ENCODE measurements at places on chromosomes 2 and 18.

- DNase-seq, result peak; percentile 37
These were observed 20.9 kb upstream of the DNMT3A start for GRCh38 chr2:25362434-25363145.

DNA sequence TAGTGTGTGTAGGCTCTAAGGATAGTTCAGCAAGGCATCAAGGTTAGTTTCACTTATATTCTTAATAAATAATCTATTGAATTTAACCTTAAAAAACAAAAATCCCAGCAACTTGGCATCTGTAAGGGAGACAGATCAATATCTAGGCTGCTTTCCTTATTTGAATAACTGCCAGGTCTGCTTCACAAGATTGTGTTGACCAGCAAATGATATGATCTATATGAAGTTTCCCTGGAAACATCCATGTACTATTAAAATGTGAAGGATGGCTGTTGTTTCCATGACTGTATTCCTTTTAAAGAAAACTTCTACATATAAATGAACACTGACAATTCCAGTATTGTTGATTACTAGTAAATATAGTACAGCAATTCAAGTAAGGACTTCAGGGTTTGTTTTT, 109.4 kb downstream of the SPTBN1 start:
- no peak for DNase-seq

DNA sequence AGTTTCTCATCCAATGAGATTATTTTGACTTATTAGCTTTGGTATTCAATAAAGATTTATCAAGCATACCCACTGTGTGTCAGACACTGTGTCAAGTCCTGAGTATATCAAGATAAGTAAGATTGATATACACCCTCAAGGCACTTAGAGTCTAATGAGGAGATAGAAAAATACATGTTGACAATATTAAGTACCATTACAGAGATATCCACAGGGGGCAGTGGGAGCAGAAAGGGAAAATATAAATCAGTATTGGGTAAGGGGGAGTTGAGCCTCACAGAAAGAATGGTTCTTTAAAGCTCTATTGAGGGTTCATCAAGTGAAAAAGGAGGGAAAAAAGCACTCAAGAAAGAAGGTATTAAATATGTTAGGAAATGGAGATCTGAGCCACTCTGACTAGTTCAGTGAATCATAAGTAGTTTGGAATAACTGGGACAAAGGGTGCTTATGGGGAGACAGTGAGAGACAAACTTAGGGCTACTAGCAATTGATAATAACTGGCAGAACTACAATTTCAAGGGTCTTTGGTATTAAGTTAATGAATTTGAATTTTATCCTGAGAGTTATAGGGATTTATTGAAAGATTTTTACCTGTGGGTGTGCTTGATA, 45.5 kb upstream of the SLC8A1 start:
- DNase-seq, result no peak

DNA sequence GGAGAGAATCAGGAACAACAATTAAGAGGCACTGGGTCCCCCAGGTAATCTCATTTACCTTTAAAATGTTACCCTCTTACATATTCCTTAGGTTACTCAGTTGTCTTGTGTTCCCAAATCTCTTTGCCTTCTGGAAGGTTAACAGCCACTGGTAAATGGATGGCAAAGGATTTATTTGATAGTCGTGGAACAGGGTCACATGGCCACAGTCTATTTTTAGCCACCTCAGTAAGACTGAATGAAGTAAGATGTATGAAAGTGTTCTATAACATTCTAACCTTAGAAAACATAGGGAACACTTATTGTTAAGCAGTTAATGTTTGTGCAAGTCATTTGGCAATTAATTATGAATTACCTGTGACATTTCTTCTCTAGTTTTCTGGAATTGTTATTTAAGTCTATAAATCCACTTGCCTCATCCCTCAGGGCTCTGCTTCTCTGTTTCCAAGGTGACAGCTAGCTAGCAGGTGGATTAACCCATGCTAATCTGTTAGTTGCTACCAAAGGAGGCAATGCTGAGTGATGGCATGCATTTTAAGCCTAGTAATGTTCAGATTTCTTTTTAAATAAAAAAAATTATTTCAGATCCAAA, 211.0 kb downstream of the PIK3C3 start:
- DNase-seq, result no peak

DNA sequence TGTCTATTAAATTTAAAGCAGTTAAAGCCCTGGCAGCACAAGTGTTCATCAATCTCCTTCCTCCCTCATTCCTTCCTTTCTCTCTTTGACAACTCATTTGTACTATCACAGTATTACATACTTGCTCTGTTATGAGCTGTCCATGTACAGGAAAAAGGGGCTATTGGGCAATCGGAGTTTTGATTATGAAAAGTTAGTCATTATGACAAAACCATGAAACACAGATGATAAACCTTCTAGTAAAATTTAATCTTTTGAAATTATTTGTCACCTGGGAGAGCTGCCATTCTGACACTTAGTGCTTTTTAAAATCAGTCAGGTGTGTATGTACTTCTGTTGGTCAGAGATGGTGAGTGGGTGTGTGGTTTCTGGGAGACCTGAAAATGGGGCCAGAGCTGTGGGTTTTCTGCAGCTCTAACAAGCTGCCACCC, 39.4 kb downstream of the MAP4K4 start:
- DNase-seq, result peak; percentile 88

GRCh38 chr2:167293943-167294775, 405.9 kb downstream of the XIRP2 start:
- no peak for DNase-seq

GRCh38 chr18:56358608-56359280, 279.6 kb downstream of the TXNL1 start:
- no peak for DNase-seq

DNA sequence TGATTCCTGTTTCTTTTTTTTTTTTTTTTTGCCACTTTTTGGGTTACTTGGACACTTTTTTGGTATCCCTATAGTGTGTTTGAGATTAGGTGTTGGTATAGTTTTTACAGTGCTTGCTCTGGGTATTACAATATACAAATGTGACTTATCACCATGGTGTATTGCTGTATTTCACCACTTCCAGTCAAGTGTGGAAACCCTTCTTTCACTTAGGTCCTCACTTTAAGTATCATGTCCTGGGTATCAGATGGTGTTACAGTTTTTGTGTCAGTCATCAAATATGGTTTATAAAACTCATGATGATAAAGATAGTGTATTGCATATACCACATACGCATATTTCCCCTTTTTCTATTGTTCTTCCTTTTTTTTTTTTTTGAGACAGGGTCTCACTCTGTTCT, 1.8 kb downstream of the ATP9B start:
- DNase-seq, result peak; percentile 38
